Fibroblast of the aortic adventitia (primary cell): ENCODE measurements at places on chromosomes 2 and 18. TPM values are rescaled to one million over a fixed set of nuclear protein-coding genes. Genes with fewer than 3 reads are reported as not detected.

- DNase-seq: no peak
Observed at GRCh38 chr2:111711270-111711669, 172.7 kb downstream of the ANAPC1 start.

GALNT5 gene
- total RNA-seq: 11.4 and 38.3 TPM in 2 replicates

DNA sequence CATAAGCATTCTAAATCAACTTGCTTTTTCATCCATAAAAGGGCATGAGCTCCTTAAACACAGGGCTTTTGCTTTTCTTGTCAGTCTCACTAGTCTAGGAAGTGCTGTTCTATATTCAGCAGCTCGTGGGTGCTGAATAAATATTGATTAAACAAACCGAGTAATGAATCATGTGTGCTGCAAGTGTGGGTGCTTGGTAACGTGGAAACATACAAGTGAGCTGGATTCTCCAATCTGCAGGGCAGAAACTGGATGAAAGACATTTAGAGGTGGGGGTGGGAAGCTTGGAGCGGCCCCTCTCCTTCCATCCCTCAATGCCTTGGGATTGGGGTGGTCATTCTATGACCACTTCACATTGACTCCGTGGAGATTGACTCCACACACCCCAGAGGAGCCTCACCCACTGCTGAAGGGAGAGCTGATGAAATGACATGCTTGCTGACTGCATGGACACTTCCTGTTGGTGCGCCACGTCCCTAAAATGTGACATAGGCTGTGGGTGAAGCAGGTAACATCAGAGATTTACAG, 114.6 kb downstream of the DOCK10 start:
- DNase-seq: no peak

GRCh38 chr18:70421471-70422390, 132.9 kb downstream of the SOCS6 start:
- DNase-seq: peak; percentile 98

DNA sequence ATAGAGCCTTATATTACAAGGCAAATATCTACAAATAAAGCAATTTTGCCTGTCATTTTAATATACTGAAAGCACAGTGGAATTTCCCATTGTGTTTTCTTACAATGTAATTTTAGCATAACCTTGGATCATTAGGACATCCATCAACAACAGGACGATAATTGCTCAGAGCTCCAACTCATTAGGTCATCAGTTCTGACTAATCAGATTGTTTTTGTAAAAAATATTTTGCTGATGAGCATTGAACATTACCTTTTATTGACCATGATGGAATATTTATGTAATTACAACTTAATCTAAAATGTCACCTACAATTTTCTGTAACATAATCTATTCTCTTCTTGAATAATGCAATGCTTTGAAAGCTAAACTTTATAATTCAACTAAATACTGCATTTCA, 215.3 kb upstream of the DSEL start:
- peak; percentile 37 for DNase-seq

GRCh38 chr2:112255875-112256274, 1.0 kb upstream of the ZC3H8 start:
- no peak for DNase-seq

REG3G gene
- not detected in 2 replicates for total RNA-seq

DNA sequence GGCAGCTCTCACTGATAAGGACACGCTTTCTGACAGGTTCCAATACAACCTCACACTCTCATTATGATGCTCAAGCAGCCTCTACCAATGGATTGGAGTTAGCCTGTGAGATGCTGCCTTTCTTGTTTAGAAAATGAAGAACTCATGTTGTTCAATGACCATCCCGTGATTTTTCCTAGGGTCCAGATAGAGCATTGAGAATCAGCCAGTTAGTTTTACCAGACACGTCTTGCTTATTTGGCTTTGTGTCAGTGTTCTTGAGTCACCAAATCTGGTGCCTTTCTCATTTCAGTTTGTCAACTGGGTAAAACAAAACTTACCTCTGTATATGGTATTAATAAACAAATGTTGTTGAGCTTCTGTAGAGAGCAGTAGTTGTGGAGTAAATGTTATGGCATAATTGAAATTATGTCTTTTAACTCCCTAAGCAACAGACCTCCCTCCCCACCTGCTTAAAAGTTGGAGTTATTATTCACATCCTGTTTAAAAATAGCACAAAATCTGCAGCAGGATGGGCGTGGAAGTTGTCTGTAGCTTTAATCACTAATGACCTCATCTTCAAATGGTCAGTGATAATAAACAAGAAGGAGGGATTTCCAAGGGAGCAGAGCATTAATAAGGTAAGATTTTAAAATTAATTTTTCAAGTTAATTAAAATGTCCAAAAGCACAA, 167.3 kb downstream of the HRH4 start:
- no peak for DNase-seq

- no peak for DNase-seq
Observed at GRCh38 chr18:25443776-25444175, 91.8 kb upstream of the ZNF521 start.

UPP2 gene
- total RNA-seq: not detected in 2 replicates

BABAM2 gene
- 18.8 and 45.3 TPM in 2 replicates for total RNA-seq

DNA sequence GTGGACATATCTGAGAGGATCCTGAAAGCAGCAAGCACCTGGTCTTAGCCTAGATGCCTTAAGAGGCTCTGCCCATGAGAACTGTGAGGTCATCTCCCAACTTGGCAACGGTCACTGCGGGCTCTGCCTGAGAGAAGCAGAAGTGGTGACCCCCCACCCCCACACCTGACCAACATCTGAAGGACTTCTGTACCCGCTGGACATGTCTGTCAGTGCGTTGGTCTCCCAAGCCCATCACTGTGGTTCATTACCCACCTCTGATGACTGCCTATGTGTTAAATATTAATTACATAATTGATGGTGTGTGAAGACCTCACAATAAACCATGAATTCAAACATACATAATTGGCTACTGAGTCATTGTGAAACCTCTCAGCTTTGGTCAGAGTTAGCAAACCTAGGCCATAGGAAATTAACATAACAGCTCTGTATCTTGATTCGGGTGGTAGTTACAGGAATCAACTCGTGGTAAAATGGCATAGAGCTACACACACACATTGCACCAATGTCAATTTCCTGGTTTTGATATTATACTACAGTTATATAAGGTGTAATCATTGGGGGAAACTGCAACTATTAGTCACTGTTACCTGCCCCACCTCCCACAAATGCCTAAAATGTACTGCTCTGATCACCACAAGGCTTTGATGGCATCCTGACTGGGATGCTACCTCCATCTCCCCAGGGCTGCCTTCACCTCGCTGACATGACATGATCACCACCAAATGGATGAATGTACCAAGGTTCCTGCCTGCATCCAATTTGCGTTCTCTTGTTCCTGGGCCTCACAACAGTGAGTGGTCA, 4.3 kb upstream of the GALNT1 start:
- no peak for DNase-seq

DNA sequence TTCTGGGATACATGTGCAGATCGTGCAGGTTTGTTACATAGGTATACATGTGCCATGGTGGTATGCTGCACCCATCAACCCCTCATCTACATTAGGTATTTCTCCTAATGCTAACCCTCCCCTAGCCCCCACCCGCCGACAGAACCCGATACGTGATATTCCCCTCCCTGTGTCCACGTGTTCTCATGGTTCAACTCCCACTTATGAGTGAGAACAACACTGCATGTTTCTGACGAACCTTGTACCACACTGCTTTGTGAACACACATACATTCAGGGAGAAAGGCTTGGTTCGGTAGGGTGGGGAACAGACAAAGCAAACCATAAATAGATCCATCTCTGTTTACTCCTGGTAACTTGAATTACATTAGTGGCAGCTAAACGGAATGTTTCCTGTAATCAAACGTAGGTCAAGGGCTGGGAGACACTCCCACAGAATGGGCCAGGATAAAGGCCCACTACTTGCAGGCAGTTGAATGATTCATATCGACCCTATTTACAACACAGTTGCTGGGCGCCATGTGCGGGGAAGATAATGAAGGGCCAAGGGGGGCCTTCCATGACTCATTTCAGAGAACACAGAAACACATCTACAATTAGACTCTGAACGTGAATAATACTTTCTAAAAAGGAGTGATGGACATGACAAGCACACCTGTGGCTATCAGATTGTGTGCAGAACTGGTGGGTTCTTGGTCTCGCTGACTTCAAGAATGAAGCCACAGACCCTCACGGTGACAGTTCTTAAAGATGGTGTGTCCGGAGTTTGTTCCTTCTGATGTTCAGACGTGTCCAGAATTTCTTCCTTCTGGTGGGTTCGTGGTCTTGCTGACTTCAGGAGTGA, 56.8 kb upstream of the KIDINS220 start:
- DNase-seq: no peak
